ENCODE measurements at places on chromosomes 6 and 20.
A peak's percentile ranks its signal among the peaks of the same experiment; 100 is the strongest.

DNA sequence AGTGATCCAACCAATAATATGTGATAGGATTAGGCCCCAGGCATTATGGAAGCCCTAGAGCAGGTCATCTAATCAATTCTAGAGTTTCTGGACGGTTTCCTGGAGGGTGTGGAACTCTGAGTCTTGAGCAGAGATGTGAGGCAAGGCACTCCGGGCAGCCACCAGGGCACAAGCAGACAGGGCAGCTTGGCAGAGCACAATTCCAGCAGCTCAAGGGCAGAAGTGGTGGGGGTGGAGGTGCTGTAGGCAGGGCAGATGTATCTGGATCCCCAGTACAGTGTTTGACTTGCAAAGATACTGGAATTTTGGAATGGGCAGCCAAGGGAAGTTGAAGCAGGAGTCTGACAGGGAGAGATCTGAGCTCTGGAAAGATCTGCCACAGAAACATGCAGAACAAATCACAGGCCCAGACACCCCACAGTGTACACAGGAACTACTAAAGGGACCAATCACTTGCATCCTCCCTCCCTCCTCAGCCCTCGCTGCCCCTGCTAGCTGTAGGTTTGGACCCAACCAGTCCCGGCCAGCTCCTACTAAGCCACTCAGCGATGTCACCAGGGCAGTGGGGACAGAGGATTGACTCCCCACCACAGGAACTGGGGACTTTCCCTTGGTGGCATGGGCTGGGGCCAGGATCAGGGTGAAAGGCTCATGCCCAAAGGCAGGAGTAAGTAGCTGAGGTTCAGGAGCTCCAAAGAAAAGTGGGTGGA, 47.0 kb downstream of the TFEB start:
- no peak for DNase-seq

DNA sequence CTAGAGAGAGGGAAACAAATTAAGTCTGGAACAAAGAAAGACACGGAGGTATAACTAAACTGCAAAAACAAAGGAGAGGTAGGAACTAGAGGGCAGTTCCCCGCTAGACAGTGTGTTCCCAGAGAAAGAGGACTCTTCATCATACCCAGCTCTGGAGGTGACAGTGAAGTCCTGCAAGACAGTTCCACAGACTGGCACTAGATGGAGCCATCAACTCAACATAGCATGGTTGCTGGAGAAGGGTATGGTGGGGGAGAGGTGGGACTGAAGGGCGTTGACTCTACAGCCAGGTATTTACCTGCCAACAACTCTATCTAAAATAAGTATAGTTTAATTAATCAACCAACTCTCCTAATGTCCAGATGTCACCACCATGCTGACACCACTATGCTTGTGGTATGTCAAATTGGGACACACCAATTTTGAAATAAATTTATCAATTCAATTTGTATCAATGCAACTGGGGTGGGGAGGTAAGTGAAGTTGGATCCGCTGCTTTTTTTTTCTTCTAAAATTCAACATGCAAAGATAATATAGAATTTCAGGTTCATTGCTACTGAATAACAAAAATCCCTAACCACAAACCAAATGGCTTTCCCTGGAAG, 9.7 kb downstream of the BACH2 start:
- DNase-seq = peak; percentile 62

GRCh38 chr6:40887079-40887791, 151.8 kb downstream of the UNC5CL start:
- DNase-seq = no peak

DNA sequence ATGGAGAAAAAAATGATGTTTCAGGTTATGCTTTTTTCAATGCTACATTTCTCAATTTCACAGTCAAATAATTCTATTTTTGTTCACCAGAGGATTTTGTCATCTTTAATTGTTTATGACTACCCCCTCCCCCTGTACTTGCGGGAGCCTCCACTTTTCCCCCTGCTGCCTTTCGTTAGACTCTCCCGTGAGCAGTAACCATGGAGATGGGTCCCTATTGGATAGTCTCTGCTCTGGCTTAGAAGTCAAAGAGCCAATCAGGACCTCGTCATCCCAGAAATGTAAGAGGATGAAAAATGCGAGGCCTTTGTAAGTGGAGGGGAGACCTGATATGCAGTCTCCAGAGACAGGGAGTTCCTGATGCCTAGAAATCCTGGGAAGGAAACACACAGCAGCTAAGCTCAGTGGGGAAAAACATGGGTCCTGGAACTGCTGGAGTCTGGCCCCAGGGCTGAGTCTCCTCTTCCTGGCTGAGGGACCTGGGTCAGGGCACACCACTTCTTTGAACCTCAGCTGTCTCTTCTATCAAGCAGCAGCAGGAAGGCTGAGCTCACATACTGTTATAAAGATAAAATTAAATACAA, 298.7 kb downstream of the TSHZ2 start:
- no peak for DNase-seq

DNA sequence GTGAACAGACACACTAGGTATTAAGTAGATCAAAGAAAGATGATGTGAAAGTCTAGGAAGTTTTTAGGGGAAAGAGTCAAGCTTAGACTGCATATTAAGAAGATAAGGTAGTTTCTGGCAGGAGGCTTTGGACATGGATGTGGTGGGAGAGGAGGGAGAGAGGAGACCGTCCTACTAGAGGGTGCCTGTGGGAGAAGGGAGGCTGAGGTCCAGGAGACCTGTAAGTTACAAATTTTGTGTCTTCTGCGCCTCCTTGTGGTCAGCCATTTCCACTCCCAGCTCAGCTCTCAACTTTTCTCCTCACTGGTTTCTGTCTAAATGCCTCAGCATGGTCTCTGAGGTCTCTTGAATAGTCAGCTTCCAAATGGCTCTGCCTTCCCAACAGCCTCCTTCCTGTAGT, 193.5 kb downstream of the UNC5CL start:
- no peak for DNase-seq

DNA sequence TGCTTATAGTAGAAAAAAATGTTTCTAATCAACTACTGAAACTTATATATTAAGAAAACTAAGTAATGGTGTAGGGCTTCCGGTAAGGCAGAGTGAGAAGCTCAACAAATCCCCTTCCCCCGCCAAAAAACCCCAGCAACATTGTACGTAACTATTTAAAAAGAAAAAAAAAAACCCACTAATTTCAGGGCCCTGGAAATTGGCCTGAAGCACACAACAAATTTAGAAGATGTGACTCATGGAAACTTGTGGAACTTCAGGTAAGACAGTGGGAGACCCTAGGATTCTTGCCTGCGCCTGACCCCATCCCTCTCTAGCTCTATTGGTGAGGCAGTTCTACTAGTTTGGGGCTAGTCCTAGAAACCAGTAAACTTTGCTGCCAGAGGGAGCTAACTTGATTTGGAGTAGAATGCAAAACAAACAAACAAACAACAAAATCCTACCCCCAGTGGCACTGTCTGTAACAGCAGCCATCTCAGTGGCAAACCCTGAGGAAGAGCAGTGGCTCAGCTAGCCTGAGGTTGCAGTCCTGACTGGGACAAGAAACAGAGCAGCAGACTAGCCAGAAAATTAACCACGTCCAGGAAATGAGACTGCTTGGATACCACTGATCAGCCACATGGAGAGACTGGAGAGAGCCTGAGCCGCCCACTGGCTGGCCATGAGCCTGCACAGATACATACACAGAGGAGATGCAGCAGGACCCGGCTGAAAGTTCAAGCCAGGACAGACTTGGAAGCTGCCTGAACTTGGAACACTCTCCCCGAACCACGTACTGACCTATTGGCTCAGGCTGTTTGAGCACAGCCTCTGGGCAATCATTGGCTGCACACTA, 135.1 kb downstream of the TBXT start:
- DNase-seq = no peak

DNA sequence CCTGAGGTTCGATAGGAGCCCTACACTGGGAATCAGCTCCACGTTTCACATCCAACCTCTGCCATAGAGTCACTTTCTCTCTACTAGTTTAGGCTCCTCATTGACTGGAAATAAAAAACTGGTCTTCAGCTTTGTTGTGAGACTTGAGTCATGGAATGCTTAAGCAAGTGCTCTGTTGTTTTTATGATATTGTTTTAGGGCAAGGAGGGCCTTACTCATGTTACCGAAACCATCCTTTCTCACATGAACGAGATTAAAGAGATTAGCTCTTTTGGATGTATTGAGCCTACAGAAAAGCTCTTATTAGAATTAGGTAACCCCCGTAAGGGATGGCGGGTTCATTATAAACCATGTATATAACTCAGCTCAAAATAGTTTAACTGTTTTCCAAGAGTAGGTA, 6.9 kb upstream of the MOCS1 start:
- DNase-seq = no peak

Measured in stimulated activated CD4-positive, alpha-beta T cell treated with anti-CD3 and anti-CD28 coated beads, Interleukin-4, amount 100 ng/mL, for 4 hours (primary cell).